ENCODE measurements at places on chromosomes 11 and 22.

- DNase-seq, result peak; percentile 92
Measured at GRCh38 chr11:560305-561147, at the start of the genes LMNTD2 and RASSF7. TSS of gene LMNTD2 (minus strand) at chr11:560738. CDS start at chr11:560716, 22 bp downstream. TSS of gene RASSF7 (plus strand) at chr11:560970. CDS start at chr11:561769, 799 bp downstream.

DNA sequence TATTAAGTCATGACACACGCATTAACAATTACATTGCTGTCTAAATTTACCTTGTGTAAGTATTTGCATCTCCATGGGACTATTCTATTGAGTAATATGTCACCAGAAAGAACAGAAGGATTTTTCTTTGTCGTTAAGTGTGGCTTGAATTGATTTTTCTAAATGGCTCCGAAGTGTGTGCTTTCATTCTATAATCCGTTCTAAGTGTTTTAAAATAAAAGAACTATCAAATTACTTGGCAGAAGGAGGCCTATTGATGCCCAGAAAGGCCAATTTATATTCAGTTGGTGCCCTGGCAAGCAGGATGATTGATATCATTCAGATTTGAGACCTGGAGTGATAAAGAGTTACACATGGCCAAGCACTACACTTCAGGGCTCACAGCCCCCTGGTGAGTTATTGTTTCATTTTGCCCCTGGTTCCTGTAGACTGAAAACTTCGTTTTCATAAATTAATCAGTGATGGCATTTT is 538.9 kb upstream of the ANO5 start:
- DNase-seq, result no peak

DNA sequence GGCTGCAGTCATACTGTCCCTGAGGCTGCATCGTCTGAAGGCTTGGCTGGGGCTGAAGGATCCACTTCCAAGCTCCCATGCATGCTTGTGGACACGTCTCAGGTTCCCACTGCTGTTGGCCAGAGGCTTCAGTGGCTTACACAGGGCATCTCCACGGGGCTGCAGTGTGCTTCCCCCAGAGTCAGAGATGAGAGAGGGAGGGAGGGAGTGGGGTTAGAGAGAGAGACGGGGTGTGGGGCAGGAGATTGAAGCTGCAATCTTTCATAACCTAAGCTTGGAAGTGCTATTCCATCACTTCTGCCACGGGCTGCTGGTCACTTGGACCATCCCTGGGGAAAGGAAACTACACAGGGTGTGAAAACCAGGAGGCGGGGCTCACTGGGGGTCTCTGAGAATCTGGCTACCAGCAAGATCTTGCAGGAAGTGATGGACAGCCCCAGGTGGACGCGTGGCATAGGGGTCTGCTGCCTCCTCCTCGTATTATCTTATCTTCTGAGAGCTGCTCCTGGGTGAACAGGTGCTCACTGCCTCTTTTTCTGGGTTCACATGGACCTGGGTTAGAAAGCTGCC is 63.0 kb upstream of the MYEOV start:
- no peak for DNase-seq

GRCh38 chr22:36699915-36700314 is 3.6 kb downstream of the CACNG2 start:
- DNase-seq, result no peak

GRCh38 chr11:110027627-110028371 is 65.4 kb upstream of the ZC3H12C start:
- peak; percentile 2 for DNase-seq
